ENCODE measurements at places on chromosomes 3 and 15.

GRCh38 chr15:52071570-52071969 lies 41.0 kb downstream of the BCL2L10 start:
- no peak for DNase-seq

GRCh38 chr3:123365450-123366143 lies 83.3 kb downstream of the ADCY5 start:
- no peak for DNase-seq

DNA sequence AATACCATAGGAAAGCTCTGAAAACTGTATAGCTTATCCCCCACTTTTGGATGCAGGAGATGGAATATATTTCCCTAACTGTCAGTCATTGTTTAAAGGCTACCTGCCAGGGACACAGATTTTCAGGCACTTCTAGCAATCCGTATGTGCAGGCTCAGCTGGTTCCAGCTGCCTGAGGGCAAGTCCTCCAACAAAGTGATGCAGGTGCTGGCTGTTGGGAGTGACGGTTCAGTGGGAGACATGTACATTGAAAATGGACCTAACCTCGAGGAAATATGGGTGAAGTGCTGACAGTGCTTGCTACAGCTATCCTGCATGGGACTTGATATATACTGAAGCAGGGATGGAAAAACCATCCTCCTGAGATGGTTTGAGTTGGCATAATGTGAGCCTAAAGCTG lies 153.1 kb upstream of the GAP43 start:
- no peak for DNase-seq

GRCh38 chr3:20912406-20912805 lies 726.4 kb upstream of the SGO1 start:
- DNase-seq = no peak

DNA sequence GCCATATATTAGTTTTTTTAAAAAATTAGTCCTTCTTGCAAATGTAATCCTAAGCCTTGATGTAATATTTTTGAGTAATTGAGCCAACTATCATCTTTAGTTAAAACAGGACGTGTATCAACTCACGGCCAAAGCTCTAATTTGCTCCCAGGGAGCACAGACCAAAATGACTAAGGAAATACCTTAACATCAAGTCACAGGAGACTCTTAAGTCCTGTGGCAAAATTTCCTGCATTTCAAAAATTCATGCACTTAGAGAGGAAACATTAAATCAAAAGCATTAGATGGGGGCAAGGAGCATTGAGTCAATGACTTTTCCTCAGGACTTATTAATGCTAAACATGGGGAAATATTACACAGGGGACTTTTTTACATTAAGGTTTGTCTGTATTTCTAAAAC lies 276.0 kb downstream of the MFSD1 start:
- DNase-seq = no peak

DNA sequence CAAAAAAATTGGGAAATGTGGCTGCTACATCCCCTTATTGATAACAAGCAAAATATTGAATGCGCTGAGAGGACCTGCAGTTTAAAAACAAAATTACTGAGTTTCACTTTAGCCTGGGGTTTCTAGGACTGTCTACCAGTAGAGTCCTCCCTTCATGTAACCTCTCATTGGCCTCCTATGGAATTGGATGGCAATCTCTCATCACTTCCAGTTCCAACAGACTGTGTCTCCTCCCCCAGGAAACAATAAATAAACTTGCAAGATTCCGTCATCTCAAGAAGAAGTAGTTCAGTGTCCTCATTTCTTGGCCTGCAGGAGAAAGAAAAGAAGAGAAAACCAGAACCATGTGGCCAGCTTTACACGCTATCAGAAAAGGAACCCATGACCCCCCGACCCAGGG lies 123.8 kb downstream of the TLE3 start:
- no peak for DNase-seq

GRCh38 chr3:170909129-170909903 lies 879 bp upstream of the EIF5A2 start:
- no peak for DNase-seq

DNA sequence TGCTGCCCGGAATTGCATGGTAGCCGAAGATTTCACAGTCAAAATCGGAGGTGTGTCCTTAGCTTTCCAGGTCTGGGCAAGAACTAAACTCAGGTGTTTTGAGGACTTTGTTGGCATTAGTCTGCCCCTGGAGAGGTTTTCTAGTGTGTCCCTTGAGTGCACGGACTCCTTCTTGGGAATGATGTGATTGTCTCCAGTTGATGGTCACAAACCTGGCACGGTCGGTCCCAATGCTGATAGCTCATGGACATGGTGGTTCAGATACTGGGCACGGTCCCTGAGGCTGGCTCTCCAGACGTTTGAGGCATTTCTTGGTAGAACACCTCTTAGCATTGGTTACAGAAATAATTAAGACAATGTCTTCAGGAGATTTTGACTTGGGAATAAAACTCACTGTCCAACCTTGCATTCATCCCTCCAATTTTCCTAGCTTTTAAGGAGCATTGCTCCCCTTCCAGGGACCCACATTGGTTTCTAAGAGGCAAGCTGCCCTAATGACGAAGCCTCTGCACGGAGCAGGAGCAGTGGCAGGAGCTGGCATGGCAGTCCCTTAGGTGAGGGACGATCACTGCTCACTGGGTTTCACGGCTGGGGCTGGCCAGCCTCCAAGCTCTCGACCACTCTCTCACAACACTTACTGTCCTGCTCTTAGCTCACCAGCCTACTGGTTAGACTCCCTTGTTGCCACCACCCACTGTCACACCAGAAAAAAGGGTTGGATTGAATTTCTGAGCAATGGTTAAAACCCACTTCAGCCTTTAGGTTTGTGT lies 68.1 kb downstream of the PGPEP1L start:
- no peak for DNase-seq

DNA sequence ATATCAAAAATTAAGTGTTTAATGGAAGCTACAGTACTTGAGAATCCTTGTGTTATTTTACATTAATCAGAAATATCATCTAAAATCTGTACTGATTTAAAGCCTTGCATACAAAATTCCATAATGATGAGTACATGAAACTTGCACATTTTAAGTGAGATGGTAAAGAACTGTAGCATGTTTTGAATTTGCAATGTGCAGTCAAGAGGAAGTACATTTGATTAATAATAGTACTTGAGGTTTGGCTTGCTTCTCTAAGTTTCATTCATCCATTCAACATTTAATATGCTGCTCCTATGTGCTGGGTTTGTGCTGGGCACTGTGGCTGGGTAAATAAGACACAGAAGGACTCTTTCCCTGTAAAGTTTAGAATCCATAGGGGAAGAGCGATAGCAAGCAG lies 332.3 kb downstream of the CNTN3 start:
- no peak for DNase-seq

GRCh38 chr15:78156653-78157052 lies 7.5 kb downstream of the IDH3A start:
- DNase-seq = no peak

DNA sequence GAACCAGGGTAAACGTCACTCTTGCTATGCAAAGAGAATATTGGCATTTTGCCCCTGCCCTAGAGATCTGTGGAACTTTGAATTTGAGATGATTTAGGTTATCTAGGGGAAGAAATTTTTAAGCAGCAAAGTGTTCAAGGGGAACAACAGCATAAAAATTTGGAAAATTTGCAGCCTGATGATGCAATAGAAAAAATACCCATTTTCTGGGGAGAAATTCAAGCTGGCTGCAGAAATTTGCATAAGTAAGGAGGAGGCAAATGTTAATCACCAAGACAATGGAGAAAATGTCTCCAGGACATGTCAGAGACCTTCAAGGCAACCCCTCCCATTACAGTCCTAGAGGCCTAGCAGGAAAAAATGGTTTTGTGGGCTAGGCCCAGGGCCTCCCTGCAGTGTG lies 4.4 kb upstream of the RPL32 start:
- no peak for DNase-seq

DNA sequence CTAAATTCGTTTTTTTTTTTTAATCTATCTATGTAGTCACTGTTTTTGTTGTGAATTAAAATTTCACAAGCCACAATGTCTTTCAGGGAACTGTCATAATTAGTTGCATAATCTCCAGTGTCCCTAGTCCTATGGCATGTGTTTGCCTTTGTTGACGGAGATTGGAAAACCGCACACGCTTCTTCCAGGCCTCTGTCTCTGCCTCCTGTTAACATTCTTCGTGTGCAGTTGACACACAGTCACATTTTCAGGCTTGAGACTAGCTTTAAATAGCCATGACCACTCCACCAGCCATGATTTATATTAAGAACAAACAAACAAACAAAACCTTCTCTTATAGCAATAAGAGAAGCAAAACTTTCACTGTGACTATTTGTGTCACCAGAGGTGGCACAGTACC lies 139.8 kb downstream of the DUT start:
- DNase-seq = no peak

GRCh38 chr3:151686257-151686656 lies 47.5 kb upstream of the AADACL2 start:
- no peak for DNase-seq

GRCh38 chr15:89341316-89342005 lies 6.8 kb upstream of the POLG start:
- DNase-seq = no peak

DNA sequence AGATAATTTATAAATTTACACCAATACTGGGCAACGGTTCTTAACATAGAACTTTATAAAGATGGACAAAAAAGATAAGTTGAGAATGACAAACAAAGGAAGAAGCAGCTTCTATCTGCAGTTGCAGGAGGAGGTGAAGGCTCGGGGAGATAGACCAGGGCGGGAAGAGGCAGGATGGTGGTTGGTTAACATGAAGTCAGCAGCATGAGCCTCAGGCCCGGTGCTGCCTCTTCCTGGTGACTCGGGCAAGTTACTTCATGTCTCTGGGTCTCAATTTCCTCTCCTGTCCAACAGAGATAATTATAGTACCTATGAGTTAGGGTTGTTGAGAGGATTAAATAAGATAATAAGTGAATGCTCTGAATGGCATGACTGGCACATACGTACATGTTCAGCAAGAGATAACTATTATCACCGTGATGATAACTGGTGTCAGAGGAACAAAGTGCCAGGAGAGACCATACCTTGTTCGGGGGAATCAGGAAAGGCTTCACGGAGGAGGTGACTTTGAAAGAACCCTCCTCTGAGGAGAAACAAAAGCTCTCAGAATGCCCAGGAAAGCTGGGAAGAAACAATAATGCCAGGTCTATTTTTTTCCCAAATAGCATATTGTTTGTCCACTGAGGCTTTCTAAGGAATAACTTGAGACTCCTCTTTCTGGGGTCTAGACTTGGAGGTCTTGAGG lies 4.4 kb downstream of the PAK6 start:
- no peak for DNase-seq

DNA sequence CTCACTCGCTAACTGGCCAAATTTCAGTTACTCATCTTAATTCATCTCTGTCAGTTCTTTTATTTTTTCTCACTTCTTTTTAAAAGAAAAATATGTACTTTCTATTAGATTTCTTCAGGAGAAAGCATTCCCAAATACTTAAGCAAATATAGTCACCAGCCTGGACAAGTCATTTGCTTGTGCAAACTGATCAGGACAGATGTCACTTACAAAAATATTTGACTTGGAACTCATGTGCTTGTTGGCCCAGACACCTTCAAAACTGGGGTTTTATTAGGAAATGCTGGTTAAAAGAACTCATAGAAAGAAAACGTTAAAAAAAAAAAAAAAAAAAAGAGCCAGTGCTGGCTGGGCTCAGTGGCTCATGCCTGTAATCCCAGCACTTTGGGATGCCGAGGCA lies 31.3 kb upstream of the FOXP1 start:
- DNase-seq = no peak

DNA sequence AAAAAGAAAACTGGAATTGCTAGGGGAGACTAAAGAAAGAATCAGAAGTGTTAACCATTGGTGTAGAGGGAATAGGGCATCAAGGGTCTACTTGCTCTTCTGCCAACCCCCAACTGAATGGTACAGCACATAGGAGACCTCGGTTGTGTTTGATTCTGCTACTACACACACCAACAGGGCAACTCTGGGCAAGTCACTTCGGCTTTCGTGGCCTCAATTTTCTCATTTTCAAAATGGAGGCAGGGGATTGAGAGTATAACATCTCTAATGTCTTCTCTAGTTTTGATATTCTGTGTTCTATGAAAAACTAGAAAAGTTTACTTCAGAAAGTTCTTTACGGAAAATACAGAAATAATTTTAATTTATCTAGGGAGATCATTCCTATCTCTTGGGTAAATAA lies 120.3 kb upstream of the PHLDB2 start:
- no peak for DNase-seq

DNA sequence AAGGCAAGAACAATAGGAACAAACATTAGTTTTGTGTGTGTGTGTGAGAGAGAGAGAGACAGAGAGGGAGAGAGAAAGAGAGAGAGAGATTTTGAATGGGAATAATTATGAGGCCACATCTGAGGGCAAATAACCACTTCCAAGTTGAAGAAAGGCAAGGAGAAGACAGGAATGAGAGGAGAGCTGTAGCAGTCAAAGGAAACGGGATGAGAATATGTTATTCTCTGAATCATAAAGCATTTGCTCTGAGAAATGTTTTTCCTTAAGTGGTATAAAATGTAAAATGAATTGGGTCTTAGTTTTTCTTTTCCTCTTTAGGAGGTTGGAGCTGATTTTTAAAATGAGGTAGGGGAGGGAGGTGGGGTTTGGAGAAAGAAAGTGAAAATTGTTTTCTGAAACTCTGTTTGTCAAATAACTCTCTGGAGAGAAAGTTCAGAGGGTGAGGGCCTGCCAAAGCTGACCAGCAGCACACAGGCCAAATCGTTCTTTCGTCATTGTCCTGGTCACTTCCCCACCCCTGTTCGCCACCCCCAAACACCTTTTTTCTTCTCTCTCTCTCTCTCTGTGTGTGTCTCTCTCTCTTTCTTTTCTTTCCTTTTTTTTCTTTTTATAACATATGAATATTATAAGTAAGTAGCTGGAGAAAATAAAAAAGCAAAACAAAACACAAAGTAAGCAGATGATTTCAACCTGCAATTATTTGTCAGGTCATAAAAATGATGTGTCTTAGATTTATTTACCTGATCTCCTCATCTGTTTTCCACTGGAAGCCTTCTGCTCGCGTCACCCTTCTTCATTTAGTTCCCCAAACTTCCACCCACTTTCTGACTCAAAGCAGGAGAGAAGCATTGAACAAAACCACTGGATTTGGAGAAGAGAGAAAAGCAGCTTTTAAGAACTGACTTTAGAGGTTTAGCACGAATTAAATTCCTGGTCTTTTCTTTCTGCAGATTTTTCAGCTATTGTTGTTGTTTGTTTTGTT lies 110.6 kb downstream of the LPP start:
- DNase-seq = no peak

DNA sequence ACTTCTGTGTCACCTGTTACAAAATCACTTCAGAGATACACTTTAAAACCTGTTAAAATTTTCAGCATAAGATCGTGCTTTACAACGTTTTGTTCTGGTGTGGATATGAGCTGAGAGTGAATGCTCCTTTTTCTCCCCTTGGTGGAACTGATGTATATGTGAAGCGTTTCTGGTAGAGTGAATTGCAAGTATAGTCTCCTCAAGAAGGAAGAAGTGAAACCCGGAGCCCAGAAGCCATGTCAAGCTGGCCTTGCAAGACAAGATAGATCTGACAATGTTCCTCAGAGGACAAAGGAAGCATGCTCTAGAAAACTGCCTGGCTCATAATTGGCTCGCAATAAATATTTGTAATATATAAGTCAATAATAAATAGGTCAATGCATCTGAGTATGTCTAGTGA lies 23.6 kb downstream of the SERPINI2 start:
- DNase-seq = no peak

Measured in activated gamma-delta T cell treated with Interleukin-2 at 50 U/mL for 16 hours (primary cell).